Fibroblast of skin of scalp (primary cell): ENCODE measurements at places on chromosomes 2 and 18.

GRCh38 chr2:195498176-195498575 lies 158.8 kb upstream of the SLC39A10 start:
- DNase-seq: no peak

GRCh38 chr2:192499476-192499875 lies 304.7 kb upstream of the TMEFF2 start:
- no peak for DNase-seq

- DNase-seq: peak; percentile 60
Measured at GRCh38 chr2:225017713-225018112, 24.6 kb downstream of the DOCK10 start.

DNA sequence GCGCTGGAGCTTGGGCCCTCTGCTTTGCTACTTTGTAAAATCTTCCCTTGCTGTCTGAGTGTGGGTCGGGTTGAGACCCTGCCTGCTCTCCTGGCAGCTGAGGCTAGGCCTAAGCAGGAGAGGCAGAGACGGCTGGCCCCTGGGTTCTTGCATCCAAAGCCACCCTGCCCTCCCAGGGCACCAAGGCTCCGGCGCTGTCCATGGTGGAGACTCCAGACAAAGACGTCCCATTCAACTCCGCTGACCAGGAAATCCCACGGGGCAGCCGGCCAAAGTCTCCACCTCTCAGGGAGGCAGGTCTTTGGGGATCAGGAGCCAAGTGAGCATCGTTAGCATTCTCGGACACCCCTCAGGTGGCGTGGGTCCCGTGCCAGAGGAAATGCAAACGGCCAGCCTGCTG lies 2.6 kb upstream of the PRLH start:
- DNase-seq: peak; percentile 37

DNA sequence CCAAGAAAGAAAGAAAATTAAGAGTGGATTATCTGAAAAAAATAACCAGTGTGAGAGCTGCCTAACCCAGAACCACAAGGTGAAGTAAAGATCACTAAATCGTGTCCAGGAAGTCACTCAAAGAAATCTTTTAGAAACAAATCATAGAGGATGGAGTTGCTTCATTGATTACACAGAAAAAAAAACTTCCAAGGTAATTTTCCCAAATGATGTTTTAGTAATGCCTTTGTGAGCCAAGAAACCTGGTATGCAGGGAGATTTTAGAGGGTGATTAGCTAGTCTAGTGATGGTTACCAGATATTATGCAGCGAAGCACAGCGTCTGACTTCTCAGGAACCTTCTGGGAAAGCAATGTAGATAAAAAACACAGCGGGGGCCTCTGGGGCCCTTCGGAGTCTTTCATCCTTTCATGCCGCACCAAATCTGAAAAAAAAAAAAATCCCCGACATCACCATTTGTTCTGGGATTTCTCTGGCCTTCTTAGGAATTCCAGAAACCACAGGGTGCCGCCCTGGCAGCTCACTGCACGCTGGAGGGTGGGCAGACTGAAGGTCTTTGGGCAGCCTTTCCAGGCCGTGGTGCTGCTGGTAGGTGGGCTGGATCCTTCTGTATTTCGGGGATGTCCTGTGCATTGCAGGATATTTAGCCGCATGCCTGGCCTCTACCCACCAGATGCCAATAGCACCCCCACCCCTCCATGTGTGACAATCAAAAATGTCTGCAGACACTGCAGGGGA lies 17.3 kb downstream of the ALPK2 start:
- DNase-seq: peak; percentile 78

DNA sequence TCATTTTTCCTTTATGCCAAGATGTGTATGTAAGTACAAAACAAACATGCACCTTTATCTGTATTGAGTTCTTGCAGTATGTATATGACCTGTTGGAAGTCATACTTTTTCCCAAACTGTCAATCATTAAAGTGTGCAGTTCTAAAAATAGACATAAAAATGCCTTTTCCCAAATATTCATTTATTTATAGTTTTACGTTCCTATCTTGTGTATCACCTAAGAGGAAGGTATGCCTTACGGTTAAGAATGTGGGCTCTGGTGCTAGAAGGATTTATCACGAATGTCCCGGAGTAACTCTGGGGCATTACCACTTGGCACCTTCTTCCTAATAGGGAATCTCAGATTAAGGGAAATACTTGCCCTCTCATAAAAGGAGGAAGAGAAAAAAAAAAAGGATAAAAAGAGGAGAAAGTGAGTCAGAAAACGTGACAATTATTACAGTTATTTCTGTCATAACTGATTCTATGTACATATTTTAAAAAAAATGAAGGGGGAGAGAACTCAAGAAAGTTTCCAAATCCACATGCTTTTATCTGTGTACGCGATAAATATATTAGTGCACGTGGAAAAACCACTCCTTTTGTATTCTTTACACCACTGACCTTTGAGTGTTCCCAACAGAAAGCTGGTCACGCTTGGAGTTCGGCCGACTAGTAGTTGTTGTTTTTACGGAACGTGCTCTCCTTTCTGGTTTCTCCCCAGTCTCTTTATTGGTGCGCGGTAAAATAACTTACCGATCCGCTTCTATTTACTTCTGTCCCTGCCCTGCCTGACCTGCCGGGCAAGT lies 721 bp downstream of the MCEE start:
- DNase-seq: peak; percentile 21

- DNase-seq: no peak
Measured at GRCh38 chr2:100670232-100670631, 107.4 kb downstream of the PDCL3 start.

DNA sequence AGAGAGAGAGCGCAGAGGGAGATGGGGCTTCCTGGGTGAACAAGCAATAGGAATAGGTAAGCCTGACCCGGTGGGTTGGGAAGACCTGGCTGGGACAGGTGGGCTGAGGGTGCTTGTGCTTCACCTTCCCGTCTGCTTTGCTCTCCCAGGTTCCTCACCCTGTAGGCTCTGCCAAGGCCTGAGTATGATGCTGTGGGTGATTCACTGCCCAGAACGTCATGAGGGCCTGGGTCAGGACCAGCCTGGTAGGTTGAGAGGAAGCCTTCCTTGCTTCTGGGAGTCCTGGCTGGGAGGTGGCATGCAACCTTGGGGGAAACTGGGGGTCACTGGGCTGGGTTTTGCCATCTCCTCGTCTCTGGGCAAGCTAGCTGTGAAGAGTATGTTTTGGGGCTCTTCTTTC lies 220.2 kb upstream of the APCDD1 start:
- no peak for DNase-seq

DNA sequence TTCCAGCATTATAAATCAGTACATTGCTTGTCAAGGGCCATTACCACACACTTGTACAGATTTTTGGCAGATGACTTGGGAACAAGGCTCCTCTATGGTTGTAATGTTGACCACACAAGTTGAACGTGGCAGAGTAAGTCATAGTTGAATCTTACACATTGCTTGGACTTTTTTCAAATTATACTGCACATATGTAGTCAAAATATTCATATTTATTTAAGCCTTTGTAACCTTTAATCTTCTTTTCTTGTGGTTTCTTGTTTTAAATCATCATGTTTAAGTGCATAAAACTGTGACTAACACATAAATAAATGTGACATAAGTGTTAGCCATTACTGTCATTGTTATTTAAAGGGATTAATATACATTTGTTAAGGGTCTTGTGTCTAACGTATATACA lies 52.1 kb upstream of the EPB41L5 start:
- peak; percentile 78 for DNase-seq

DNA sequence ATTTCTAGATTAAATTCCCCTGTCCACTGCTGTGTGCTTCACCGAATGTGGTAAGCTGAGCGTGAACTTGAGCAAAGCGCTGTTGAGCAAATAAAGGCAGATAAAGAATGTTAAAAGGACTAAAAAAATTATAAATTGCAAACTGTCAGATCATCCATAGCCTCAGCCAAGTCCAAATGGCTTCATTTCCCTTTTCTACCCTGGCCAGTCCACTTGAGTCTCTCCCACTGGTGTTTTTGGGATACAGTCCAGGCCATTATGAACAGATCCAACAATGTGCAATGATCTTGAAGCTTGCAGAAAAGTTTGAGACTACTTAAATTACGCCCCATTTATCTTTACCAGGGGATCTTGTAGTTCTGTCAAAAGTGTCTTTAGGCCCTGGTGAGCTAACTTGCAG lies 254.6 kb upstream of the PIK3C3 start:
- no peak for DNase-seq

DNA sequence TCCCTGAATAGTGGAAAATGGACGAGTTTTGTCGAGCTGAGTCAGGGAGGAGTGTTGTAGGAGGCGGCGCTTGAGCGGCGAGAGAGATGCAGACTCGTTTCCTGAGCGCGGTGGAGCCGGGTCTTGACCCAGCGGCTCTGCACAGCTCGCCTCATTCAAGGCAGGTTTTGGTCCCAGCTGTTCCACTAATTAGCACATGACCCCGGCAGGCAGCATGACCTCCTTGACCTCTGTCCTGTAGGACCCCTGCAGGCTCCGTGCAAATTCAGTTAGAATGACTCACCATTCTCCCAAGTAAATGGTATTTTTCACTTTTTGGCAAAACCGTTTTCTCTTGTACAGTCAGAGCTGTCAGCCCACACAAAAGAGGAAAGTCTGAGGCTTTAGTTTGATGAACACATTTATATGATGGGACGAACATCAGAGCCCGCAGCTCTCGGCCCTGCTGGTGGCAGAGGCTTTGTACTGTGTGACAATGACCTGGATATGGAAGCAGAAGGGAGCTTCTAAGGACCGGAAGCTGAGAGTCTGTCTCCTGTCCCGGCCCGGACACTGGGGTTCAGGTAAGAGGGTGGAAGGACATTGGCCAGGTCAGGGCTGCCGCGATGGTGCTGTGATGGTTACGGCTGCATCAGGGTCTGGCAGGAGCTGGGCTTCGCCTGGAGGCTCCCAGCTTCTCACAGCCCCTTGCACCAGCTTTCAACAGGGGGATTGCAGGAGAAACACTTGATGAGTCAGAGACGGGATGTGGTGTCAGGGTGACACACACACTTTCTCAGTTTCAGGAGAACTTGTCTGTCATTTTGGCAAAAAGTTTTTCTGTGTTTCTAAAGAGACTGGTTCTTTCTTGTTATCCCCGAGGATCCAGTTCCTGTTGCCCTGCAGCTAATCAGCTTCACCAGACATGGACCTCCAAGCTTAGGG lies 29.9 kb upstream of the ALKAL2 start:
- DNase-seq: peak; percentile 78

GRCh38 chr18:13376298-13376840 lies 157.8 kb downstream of the LDLRAD4 start:
- no peak for DNase-seq

- no peak for DNase-seq
Measured at GRCh38 chr2:239399921-239400595, 762 bp downstream of the HDAC4 start.

DNA sequence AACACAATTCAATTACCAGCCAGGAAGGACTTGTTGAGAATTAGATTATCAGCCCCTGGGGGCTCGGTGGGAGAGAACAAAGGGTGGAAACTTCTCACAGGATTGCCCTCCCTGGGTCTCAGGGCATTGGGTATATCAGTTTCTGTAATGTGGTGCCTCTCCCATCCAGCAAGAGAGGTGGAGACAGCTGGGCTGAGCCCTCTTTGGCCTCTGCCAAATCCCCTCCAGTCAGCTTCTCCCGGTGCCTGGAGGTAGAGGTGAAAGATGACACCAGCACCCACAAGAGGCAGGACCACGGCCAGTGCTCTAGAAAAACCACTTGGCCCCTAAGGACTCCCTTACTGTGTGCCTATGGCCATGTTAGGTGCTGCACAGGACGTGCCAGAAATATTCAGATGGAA lies 179.7 kb downstream of the HAUS1 start:
- no peak for DNase-seq

GRCh38 chr2:165777522-165778186 lies 16.4 kb downstream of the GALNT3 start:
- peak; percentile 11 for DNase-seq

DNA sequence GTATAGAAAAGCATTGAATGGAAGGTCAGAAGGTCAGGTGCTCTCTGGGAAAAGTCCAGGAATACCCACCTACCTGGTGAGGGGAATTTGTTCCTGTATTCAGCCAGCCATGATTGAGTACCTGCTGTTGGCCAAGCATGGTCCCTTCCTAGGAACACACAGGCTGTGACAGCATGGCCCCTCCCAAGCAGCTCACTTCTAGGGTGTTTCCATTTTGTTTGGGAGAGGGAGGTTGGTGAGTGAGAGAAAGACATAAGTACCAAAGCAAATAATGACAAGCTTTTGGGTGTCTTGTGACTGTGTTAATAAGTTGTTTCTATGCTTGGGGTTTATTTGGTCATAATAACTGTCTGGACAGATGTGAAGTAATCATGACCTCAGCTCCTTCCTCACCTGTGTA lies 46.3 kb downstream of the CABLES1 start:
- no peak for DNase-seq

DNA sequence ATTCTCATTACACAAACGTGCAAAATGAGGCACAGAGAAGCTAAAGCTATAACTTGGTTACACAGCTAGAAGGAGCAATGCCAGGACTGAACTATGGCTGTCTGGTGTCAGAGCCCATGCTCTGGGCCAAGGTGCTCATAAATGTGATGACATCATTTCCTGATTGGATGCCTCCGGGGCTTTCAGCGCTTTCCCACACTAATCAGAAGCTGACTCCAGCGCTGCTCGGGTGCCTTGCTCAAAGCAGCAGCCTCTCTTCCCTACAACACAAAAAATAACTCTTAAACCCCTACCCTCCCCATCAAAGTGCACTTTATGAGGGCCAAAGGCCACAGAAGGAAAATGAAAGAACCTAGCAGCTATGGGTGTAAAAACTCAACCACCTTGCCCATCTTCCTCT lies 90.7 kb downstream of the STK39 start:
- no peak for DNase-seq

DNA sequence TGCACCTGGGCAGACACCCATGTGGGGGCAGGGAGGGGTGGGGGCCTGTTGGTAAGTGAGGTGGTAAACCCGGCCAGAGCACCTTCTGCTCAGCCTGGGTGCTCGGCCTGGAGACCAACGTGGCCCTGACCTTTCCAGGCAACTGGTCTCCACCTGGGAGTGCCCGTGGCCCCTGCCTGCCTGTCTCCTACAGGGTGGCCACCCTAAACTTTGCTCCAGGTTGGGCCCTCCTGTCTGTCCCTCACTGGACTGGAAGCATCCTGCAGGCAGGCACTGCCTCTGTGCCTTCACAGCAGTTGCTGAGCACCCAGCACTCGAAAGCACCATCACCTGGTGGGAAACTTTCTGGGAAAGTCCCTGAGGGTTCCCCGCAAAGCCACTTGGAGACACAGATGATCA lies 171.3 kb downstream of the TWIST2 start:
- DNase-seq: no peak

GRCh38 chr18:47381975-47382570 lies 130.6 kb upstream of the SKOR2 start:
- DNase-seq: no peak

GRCh38 chr2:189829102-189829833 lies 45.0 kb downstream of the PMS1 start:
- DNase-seq: peak; percentile 44

- DNase-seq: peak; percentile 62
Measured at GRCh38 chr2:207164006-207164831, 1.5 kb downstream of the KLF7 start.

GRCh38 chr18:58603375-58604067 lies 25.4 kb downstream of the ALPK2 start:
- DNase-seq: peak; percentile 33

GRCh38 chr2:217049956-217050355 lies 190.1 kb upstream of the TNP1 start:
- DNase-seq: peak; percentile 55

GRCh38 chr2:174554529-174555150 lies 43.0 kb downstream of the WIPF1 start:
- DNase-seq: no peak

GRCh38 chr2:70659551-70659950 lies 105.9 kb upstream of the TGFA start:
- no peak for DNase-seq
